ENCODE measurements at places on chromosomes 2 and 18. TPM values are rescaled to one million over a fixed set of nuclear protein-coding genes. Genes with fewer than 3 reads are reported as not detected.

DNA sequence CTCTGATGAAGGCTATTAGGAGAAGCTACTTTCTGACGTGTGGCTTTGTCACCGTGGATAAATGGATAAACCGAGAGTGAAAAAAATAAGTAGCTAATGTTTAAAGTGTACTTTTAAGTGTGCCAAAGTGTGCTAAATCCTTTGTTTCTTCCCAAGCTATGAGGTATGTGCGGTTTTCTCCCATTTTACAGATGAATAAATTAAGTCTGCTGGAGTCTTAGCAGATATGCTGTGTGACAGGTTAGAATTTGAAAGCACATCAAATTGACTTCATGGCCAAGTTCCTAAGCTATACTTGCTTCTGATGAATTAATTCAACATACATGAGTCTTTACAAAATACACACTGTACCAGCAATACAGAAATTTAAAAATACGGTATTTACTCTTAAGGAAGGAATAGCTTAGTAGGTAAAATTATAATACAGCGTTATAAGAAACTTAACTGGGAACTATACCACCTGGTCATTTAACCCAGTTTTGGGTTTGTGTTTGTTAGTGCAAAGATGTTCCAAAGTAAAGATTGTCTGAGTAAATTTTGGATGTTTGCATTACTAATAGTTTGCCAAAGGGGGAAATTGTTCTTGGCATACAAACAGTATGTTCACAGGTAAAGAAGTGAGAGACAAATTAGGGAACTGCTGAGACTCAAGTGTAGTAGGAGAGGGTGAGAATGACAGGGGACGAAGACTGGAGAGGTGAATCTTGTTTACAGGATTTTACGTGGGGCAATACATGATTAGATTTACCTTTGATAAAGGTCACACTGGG lies 1.4 kb downstream of the AGPS start:
- H3K36me3 ChIP-seq, result no peaks in the 10 kb centered on the region
- H3K4me1 ChIP-seq, result peaks cover 28% of the 10 kb centered on the region
- H3K27ac ChIP-seq, result no peak overlapping the region
- no peak overlapping the region for H3K4me3 ChIP-seq
- DNase-seq, result no peak

- H3K27me3 ChIP-seq, result peaks cover 1% of the 10 kb centered on the region
- no peak for DNase-seq
- no peak overlapping the region for H3K4me3 ChIP-seq
- H3K27ac ChIP-seq, result no peak overlapping the region
- H3K36me3 ChIP-seq, result no peaks in the 10 kb centered on the region
Observed at GRCh38 chr2:131577812-131578211, 50.1 kb downstream of the CCDC74A start.

GRCh38 chr2:241509155-241509784 lies 886 bp upstream of the STK25 start:
- no peaks in the 10 kb centered on the region for H3K36me3 ChIP-seq
- H3K4me1 ChIP-seq, result peaks cover 15% of the 10 kb centered on the region
- H3K4me3 ChIP-seq, result peak overlapping the region; percentile 67

GRCh38 chr2:232502511-232502910 lies 14.9 kb upstream of the ECEL1 start:
- H3K27me3 ChIP-seq, result peaks cover 10% of the 10 kb centered on the region
- peaks cover 3% of the 10 kb centered on the region for H3K4me1 ChIP-seq
- H3K4me3 ChIP-seq, result no peak overlapping the region

- peak; percentile 94 for DNase-seq
- no peaks in the 10 kb centered on the region for H3K36me3 ChIP-seq
- H3K27ac ChIP-seq, result peak within 1 kb of the TSS; percentile 98
- peak within 1 kb of the TSS; percentile 39 for H3K4me3 ChIP-seq
- no peaks in the 10 kb centered on the region for H3K27me3 ChIP-seq
- peaks cover 6% of the 10 kb centered on the region for H3K4me1 ChIP-seq
Observed at GRCh38 chr2:88016086-88016959, at the start of gene RNU2-63P. Gene RNU2-63P, minus strand, starts transcription at chr2:88016547.

- no peak overlapping the region for H3K27ac ChIP-seq
- no peaks in the 10 kb centered on the region for H3K4me1 ChIP-seq
- no peak overlapping the region for H3K4me3 ChIP-seq
- DNase-seq, result no peak
- no peaks in the 10 kb centered on the region for H3K27me3 ChIP-seq
Observed at GRCh38 chr18:74434466-74434865, 22.6 kb downstream of the DIPK1C start.

- H3K4me1 ChIP-seq, result peaks cover 45% of the 10 kb centered on the region
- no peak overlapping the region for H3K27ac ChIP-seq
- DNase-seq, result no peak
- H3K27me3 ChIP-seq, result no peaks in the 10 kb centered on the region
Observed at GRCh38 chr2:145753041-145753608, 1233.2 kb upstream of the ZEB2 start.

DNA sequence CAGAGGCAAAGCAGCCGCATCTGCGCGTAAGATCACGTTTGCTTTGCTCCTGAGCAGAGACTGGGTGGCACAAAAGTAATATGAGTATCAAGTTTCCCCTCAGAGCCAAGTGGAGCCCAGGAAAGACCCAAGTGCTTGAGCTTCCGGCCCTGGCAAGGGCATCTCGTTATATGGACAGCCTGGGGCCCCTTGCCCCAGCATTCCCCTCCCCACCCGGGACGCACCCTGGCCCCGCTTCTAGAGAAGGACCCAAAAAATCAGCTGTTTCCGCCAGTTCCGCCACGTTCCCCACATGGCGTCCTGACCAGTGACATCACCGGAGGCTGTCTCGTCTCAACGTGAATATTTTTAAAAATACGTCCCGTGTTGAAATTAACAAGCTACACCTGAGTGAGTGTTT lies 135.1 kb downstream of the NFATC1 start:
- H3K27me3 ChIP-seq, result no peaks in the 10 kb centered on the region
- H3K4me3 ChIP-seq, result no peak overlapping the region
- no peak overlapping the region for H3K27ac ChIP-seq
- peaks cover 7% of the 10 kb centered on the region for H3K4me1 ChIP-seq
- DNase-seq, result no peak

- no peak overlapping the region for H3K4me3 ChIP-seq
- no peaks in the 10 kb centered on the region for H3K27me3 ChIP-seq
- DNase-seq, result no peak
- peak overlapping the region; percentile 32 for H3K27ac ChIP-seq
- H3K36me3 ChIP-seq, result no peaks in the 10 kb centered on the region
Observed at GRCh38 chr2:242011167-242011513, 141.6 kb downstream of the RTP5 start.

DNA sequence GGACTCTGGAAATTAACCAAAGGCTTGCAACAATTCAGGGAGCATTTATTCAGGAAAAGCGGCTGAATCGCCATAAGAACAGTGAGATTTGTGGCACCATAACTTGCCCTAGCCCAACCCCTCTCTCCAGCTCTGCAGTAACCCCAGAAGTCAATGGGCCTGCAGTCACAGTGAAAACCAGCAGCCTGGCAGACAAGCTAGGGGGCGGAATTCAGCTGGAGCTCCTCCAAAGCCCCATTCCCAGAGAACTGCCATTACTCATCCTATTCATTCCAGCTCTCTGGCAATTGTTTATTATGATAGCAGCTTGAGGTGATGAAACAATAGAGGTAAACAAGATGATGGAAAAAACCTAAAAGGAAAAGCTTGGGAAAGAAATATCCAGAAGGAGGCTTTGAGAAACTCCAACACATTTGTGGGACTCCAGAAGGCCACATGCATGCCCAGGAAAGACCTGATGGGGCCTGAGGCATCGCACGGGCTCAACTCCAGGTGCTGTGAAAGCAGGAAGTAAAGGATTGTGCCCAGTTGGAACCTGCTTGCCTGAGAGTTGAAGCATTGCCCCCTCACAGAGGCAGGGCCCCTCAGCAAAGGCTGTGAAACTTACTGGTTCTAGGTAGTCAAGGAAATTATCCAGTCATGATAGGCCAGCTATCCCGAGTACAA lies 126.7 kb downstream of the TWIST2 start:
- H3K4me3 ChIP-seq, result no peak overlapping the region
- DNase-seq, result no peak
- no peaks in the 10 kb centered on the region for H3K4me1 ChIP-seq
- no peaks in the 10 kb centered on the region for H3K27me3 ChIP-seq
- H3K36me3 ChIP-seq, result no peaks in the 10 kb centered on the region
- H3K27ac ChIP-seq, result no peak overlapping the region

DNA sequence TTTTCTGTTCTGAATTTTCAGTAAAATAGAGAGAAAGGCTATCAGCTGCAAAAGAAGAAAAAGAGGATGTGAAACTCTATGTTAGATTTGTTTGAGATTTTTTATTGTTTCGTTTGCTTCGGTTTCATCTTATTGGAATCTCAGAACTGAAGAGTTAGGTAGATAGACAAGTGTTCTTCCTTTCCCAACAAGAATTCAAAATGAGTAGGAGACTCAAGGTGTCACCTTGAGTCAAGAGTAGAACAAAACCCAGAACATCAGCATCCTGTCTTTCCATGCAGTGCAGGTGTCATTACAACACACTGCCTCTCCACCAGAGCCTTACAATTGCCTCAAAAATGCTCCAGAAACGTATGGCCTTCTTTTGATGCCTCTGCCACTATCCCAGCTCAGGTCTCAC lies 21.1 kb downstream of the NBAS start:
- peaks cover 1% of the 10 kb centered on the region for H3K36me3 ChIP-seq
- no peak overlapping the region for H3K27ac ChIP-seq
- peaks cover 14% of the 10 kb centered on the region for H3K4me1 ChIP-seq

- no peak for DNase-seq
- no peaks in the 10 kb centered on the region for H3K36me3 ChIP-seq
- H3K27me3 ChIP-seq, result no peaks in the 10 kb centered on the region
- no peak overlapping the region for H3K4me3 ChIP-seq
Observed at GRCh38 chr18:22005191-22005841, 164.1 kb upstream of the GATA6 start.

GRCh38 chr2:42902939-42903709 lies 110.7 kb upstream of the HAAO start:
- H3K4me1 ChIP-seq, result no peaks in the 10 kb centered on the region
- no peaks in the 10 kb centered on the region for H3K36me3 ChIP-seq
- no peak overlapping the region for H3K4me3 ChIP-seq
- no peak for DNase-seq
- H3K27ac ChIP-seq, result no peak overlapping the region
- H3K27me3 ChIP-seq, result peaks cover 11% of the 10 kb centered on the region

ANKRD53 gene
- 1.4 TPM for total RNA-seq

STARD6 gene
- total RNA-seq, result not detected

EGR4 gene
- total RNA-seq, result 0.30 TPM

SCYGR4 gene
- total RNA-seq, result not detected

MAPK4 gene
- not detected for total RNA-seq

ANKRD44 gene
- total RNA-seq, result 457 TPM

KIAA2012 gene
- total RNA-seq, result not detected

RTKN gene
- total RNA-seq, result 10.5 TPM

RESP18 gene
- not detected for total RNA-seq

CPO gene
- total RNA-seq, result not detected

SP140 gene
- 424 TPM for total RNA-seq

All from B cell (primary cell).